ENCODE measurements at places on chromosomes 7 and 10.

GRCh38 chr10:15035385-15036301 lies 8.1 kb upstream of the OLAH start:
- no peak for DNase-seq

- DNase-seq = no peak
Observed at GRCh38 chr7:105682341-105683060, 101.2 kb upstream of the EFCAB10 start.

DNA sequence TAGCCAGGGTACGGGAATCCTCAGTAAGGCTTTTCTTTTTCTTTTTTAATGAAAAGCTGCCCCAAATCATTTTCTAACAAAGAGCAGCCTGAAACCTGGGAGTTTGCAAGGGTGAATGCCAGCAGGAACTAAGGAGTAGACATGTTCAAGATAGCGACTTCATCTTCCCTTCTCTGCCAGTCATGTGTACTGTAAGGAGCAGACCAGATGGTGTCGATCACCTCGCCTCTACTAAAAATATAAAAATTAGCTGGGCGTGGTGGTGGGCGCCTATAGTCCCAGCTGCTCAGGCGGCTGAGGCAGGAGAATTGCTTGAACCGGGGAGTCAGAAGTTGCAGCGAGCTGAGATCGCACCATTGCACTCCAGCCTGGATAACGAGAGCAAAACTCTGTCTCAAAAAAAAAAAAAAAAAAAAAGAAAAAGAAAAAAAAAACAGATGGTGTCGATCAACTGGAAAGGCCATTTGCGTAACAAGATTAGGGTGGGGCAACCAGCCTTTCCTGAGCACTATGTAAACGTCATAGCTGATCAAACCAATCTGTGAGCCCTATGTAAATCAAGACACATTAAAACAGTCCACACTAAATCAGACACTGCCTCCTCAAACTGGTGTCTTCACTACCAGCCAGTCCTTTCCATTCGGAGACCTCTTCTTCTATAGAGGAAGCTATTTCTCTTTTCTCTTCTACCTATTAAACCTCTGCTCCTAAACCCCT lies 33.8 kb downstream of the NOLC1 start:
- DNase-seq = no peak

DNA sequence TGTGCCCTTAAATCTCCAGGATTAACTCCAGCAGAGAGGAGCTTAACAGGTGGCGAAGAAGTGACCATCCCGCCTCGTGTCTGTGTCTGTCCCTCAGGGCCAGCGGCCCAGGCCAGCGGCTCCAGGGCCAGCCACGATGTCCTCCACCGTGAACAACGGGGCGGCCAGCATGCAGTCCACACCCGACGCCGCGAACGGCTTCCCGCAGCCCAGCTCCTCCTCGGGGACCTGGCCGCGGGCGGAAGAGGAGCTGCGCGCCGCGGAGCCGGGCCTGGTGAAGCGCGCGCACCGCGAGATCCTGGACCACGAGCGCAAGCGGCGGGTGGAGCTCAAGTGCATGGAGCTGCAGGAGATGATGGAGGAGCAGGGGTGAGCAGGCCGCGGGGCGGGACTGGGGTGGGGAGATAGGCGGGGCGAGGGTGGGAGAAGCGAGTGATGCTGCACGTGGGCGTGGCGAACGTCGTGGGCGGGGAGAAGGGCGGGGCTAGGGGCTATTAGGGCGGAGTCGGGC lies 33.3 kb downstream of the SRRM3 start:
- DNase-seq = no peak

DNA sequence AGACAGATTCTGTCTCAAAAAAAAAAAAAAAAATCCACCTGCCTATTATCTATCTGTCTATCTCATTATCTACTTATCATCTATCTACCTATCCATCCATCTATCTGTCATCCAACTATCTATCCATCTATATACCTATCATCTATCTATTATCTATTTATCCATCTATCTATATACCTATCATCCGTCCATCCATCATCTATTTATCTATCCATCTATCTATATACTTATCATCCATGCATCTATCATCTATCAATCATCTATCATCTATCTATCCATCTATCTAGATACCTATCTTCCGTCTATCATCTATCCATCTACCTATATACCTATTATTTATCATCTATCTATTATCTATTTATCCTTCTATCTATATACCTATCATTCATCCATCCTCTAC lies 16.5 kb upstream of the TPST1 start:
- no peak for DNase-seq

GRCh38 chr10:43060291-43060690 lies 16.6 kb upstream of the RET start:
- no peak for DNase-seq

GRCh38 chr7:286266-286665 lies 3.7 kb upstream of the FOXL3 start:
- DNase-seq = no peak

DNA sequence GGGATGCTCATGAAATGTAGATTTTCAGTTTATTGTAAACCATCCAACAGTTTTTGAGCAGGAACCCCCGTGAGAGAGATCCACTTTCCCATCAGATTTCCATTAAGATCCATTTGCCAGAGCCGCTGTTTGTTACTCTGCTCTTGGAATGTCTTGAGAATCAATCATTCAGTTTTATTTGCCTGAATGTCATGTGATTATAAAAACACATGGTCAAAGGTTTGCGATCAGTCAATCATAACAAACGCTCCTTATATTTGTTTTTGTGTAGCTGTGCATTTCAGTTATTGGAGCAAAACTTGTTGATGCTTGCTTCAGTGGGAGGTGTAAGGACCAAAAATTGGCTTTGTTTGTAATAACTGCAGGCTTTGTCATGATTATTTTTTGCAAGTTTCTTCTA lies 155.8 kb upstream of the RHOBTB1 start:
- DNase-seq = no peak

GRCh38 chr7:66145400-66146104 lies 30.9 kb downstream of the CRCP start:
- DNase-seq = no peak

- DNase-seq = no peak
Observed at GRCh38 chr7:131689662-131690234, 133.3 kb upstream of the PODXL start.

DNA sequence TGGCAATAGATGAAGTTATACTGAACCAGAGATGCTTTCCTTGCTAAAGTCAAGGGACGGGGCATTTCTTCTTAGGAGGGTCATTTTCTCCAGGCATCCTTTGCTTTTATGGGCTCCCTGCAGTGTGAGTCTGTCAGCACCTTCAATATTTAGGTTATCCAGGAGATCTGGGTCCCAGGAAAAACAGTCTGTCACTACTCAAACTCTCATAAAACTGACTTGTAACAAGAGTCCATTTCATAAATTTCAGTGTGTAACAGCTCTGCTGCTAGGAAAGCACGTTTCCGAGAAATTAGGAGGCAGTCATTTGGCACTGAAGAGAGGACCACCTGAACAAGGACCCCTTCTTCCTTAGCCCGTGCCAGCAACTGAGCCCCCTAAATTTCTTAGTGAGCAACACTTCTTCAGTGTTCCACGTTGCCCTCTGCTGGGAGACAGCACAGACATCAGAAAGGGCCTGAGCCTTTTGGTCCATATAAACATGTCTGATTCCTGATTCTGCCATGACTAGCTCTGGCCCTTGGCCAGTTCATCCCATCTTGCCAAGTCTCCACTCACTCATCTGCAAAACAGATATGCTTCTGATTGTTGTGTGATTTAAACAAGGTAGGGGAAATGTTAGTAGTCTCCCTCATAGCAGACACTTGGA lies 7.2 kb downstream of the GCC1 start:
- DNase-seq = no peak

DNA sequence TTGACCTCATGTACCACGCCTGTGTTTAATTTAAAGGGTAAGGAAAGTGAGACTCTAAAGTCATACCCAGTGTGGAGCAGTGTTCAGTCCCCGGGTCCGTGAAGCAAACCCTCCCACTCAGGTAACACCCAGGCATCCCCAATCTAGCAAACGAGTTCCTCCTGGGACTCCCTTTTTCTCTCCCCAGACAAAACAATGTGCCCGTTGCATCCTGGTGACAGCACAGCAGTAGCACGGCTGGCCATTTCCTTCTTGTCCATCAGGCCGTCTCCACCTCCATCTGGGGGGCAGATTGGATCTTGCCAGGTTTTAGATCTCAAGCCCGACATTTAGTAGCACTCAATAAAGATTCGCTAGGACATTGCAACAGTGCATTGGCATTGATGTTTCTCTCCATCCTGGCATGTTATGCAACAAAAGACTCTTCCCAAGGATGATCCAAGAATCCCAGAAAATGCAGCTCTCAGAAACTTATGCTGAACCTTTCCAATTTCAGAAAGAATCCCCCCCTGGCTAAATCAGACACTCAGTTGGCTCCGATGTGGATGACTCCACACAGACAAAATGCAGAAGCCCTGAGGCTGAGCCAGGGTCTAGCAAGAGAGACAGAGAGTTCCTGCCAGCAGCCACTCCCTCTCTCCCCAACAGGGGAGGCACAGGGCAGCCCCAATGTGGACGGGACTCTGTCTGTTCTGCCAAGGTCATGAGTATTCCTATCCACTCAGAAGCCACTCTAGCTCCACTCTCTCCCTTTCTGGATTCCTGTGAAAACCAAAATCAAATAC lies 274.5 kb upstream of the MGMT start:
- no peak for DNase-seq

DNA sequence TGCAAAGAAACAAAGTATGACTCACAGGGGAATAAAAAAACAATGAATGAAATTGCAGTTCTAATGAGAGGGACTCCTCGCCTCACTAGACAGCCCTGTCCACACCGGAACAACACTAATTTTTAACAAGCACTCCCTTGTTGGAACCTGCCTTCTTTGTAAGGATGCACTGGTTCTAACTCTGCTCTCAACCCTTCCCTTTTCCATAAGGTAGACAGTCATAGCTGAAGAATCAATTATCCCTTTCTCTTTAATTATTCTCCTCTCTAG lies 65.1 kb downstream of the TSPAN12 start:
- no peak for DNase-seq

GRCh38 chr10:100628061-100628460 lies 92.3 kb downstream of the HIF1AN start:
- DNase-seq = no peak

DNA sequence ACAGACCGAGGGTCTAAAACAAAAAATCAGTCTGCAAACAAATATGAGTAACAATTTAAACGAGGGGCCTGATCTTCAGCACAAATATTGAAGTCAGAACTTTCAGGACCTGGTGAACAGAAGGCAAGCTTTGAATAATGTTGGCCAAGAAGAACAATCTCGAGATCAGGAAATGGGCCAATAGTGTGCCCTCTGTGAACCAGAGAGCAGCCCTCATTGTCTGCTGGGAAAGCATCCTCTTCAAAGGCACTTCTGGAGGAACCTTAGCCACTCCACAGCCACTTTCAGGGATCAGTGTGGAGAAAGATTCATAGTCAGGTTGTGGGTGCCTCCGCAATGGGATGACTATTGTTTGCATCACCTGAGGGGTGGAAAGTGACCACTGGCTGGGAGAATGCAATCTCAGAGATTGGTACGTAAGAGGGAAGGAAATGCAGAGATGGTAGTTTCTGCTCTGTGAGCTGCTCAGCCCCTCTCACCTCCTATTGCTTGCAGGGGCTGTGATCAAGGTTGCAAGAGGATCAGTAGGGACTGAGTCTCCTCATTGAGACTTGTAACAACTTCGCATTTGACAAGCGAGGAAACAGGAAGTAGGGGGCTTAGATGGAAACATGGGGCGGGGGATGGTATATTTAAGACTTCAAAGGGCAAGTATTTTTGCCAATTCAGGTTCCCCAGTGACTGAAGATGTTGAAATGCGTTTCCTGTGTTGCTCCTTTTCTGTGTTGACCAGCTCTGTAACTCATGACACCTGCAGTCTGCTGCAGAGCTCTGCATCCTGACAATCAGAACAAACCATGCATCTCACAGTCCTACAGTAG lies 28.4 kb upstream of the IFRD1 start:
- peak; percentile 73 for DNase-seq

GRCh38 chr7:96624954-96625353 lies 84.7 kb downstream of the SEM1 start:
- DNase-seq = no peak

DNA sequence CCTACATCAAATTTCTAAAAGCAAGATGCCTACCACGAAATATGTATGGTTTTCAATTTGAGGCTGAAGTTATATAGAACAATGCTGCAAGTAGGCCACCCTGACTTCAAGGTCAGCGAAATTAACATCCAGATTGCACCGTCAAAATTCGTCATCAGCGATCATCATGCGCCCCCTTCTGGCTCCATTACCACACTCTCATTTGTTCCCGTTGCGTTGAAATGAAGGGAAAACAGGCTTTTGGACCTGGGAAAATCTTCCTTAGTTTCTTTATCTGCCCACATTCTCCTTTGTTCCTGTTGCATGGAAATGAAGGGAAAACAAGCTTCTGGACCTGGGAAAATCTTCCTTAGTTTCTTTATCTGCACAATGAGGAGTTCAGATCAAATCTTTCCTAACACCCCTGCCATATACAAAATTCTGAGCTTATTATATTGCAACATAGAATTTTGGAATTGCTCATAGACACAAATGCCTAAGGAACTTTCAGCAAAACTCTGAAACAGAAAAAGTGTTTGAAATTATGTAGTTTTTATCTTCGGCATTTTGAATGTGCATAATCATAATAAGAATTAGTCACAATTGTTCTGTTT lies 98.2 kb upstream of the PRKCQ start:
- no peak for DNase-seq

GRCh38 chr7:23655433-23655832 lies 24.6 kb upstream of the FAM221A start:
- DNase-seq = no peak

DNA sequence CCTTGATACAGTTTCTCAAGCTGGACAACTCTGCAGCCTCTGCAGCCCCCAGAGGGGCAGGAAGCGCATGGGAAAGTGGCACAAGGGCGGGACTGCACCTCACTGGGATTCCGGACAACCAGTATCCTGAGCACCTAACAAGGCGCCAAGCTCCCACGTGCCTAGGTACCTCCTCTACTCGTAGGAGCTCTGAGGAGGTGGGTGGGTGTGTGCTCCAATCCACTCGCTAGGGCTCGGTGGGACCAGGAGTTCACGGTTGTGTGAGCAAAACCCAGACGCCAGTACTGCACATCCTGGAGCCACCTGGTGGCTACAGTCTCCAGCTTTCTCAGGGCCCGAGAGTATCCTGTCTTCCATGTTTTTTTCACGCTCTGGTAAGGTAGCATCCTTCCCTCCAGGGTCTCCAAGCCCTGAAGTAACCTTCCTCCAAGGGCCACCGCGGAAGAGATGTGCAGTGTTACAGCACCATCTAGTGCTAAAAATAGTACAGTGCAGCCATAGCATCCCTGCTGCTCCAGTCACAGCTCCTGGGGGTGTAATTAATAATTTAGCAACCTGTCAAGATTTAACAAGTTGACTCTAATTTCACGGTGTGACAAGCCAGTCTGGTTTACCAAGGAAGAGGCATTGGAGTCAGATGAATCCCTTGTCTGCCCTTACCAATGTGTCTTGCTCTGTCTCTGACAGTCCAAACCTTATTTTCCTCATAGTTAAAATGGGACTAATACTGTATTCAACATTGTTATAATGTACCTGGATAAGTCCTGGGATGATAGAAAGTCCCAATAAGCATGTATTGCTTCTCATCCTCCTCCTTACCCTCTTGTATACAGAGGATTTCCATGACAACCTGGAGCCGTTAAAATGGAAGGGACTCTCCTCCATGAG lies 70.4 kb downstream of the HERPUD2 start:
- DNase-seq = no peak

All from NK-92 treated with Interleukin-12 subunit alpha and Interleukin-12 subunit beta, amount 100 ng/mL, for 24 hours (cell line).